ENCODE measurements at places on chromosomes 5 and 9.

- no peak for DNase-seq
These were observed 250.0 kb downstream of the NR3C1 start for GRCh38 chr5:143153332-143154119.

DNA sequence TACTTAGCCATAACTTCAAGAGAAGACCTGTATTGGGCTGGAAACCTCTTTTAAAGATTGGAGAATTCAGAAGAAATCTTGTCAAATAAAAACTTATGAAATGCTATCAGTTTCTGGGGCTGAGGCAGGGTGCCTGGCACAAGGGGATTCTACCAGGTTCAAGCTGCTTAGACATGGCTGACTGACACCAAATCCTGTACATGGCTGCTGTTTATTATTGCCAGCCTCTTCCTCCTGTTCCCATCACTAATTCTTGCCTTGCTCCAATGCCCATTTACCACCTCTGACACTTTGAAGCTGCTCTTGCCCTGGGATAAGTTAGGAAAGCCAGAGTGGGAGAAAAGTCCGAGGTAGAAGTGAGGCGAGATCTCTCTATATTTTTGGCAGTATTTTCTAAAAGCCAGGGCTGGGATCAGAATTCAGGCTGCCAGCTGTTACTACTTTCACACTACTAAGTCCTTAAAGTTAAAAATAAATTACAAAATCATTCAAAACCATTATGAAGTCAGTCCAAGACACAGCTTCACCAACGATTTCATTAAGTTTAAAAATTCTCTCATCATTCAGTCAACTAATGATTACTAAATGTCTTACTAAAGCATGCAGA is 66.3 kb upstream of the TNFAIP8 start:
- DNase-seq: no peak

DNA sequence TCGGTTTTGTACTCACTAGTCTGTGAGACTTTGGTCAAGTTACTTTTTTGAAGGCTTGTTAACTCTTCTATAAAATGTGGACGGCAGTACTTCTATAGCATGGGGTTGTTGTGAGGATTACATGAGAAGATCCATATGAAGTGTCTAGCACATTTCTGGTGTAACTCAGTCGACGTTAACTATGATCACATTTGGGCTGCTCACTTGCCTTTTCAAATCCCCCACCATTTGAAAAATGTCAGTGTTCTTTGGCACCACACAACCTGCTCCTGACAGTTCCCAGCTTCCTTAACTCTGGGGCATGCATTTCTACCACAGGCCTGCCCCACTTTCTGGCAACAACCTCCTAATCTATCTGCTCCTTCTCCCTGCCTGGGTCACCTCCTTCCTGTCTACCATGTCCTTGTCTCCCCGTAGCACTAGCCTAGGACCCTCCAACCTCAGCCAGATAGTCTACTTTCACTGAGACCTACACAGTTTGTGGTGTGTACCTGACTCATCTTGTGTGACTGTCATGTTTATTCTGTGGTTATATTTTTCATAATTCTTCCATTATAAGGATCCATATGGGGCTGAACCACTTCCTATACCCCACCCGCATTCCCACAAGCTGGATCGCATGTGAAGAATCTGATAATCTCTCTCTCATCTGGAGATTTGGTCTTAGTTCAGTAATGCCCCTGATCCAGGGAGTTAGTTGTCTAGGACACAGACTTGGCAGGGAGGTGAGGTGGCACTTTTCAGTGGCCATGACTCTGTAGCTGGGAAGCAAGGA is 30.2 kb upstream of the BASP1 start:
- no peak for DNase-seq

- DNase-seq: no peak
These were observed 52.3 kb upstream of the ADAMTS2 start for GRCh38 chr5:179397516-179397915.

DNA sequence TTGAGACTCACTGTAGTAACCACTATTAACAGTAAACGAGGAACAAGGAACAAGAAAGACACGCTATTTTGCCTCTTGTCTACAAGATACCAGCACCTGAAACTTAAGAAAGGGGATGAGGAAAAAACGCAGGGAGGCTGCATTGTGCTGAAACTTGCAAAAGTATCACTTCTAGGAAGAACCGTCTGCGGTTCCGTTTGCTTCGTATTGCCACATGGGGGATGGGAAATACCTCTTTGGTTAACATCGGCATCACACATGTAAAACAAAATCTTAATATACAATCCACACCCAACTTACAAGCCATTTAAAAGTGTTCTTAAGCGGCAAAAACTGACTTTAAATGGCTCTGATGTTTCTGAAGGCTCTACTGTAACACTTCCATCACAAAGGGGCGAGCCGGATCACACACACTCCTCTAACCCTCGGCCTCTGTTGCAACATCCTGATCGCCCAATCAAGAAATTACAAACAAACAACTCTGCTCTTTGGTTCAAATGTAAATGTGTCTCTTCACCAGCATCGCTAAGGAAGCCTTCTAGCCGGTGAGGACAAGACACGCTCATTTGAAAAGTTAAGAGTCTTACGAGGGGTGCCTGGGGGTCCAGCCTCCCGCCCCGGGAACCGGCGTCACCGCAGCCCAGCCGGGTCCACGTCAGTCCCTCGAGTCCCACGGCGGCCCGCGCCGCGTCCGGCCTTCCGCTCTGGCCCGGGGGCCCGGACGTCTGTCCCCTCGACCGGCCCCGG is 621 bp downstream of the SEC16A start:
- no peak for DNase-seq

DNA sequence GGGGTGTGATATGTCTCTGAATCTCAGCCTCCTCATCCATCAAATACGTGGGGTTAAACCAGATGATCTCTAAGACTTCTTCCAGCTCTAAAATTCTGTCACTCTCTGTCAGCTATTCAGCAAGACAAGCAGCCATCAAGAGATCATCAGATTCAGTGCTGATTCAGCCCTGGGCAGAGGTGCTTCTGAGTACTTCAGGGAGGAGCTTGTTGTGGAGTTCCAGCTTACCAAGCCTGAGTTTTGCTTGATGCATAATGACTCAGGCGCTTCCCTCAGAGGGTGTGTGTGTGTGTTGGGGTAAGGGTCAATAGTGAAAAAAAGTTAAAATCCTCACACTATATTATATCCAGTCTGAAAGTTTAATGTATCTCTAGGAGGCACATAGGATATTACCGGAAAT is 29.6 kb upstream of the TAF1L start:
- no peak for DNase-seq
